ENCODE measurements at places on chromosomes 3 and 15. TPM values are rescaled to one million over a fixed set of nuclear protein-coding genes. Genes with fewer than 3 reads are reported as not detected.

GRCh38 chr3:126348308-126348920 is 8.8 kb downstream of the KLF15 start:
- no peak for DNase-seq

CSPG5 gene
- total RNA-seq: 0.54 TPM

DNA sequence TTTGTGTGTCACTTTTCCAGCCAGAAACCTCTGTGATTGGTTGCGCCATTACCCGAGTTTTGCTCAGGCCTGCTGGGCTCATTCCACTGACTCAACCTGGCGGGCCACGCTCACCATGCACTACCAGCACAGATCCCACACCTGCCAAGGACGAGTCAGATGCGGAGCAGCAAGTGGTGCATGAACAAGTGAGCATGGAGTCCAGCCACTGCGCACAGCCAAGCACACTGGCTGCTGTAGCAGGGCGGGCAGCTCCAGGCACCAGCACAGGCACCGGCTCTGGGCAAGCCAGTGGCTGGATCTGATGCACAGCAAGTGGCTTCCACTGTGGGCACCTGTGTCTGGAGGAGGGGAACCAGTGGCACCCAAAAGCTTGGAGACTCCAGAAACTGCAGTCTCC is 110.4 kb downstream of the CBLB start:
- no peak for DNase-seq

SLITRK3 gene
- total RNA-seq: not detected

ASB14 gene
- not detected for total RNA-seq

DNA sequence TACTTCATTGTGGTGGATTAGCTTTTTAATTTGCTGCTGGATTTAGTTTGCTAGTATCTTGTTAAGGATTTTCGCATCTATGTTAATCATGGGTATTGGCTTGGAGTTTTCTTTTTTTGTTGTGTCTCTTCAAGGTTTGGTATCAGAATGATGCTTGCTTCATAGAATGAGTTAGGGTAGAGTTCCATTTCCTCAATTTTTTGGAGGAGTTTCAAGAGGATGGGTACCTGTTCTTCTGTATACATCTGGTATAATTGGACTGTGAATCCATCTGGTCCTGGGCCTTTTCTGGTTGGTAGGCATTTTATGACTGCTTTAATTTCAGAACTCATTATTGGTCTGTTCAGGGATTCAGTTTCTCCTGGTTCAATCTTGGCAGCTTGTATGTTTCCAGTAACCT is 335.6 kb downstream of the EDEM1 start:
- DNase-seq: no peak

- no peak for DNase-seq
Observed at GRCh38 chr3:153137626-153138025, 24.4 kb upstream of the RAP2B start.
